ENCODE measurements at places on chromosomes 13 and 19.
A peak's percentile ranks its signal among the peaks of the same experiment; 100 is the strongest.

- H3K27ac ChIP-seq: peak overlapping the region; percentile 99
- peak overlapping the region; percentile 94 for H3K4me3 ChIP-seq
- peaks cover 19% of the 10 kb centered on the region for H3K4me1 ChIP-seq
Measured at GRCh38 chr13:38350114-38350617, 515 bp downstream of the UFM1 start.

DNA sequence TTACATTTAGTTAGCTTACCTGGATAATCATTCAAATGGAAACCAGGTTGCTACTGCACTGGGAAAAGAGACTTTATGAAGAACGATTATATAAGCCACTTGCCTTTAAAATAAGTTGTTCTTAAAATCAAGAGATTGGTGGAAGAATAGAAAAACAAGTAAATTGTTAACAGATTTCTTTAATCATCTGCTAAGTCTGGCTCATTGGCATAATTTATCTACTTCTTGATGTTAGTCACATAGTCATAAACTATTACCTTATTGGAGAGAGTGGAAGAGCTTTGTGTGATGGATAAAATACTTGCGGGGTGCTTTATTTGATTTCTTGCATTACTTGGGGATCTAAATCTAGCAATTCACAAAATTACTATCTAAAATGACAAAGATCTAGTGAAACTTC is 6.8 kb downstream of the LSM14A start:
- peaks cover 33% of the 10 kb centered on the region for H3K36me3 ChIP-seq
- no peaks in the 10 kb centered on the region for H3K27me3 ChIP-seq
- peaks cover 48% of the 10 kb centered on the region for H3K4me1 ChIP-seq
- peak overlapping the region; percentile 8 for H3K27ac ChIP-seq
- no peak for DNase-seq

DNA sequence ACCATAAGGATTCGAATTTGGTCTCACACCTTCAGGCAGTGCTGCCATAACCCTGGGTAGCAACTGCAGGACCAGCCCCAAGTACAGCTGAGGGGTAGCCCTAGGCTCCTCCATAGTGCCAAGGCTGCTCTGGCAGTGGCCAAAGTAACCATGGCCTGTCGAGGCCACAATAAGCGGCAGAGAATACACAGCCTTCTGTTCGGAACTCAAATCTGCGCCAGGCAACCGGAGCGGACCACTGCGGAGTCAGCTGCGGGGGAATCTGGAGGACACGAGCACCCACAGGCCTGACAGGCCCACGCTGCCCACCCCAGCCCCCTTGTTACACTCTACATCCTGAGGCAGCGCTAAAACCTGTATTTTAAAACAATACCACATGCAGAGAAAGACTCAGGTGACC is 48.7 kb downstream of the CCDC70 start:
- peaks cover 27% of the 10 kb centered on the region for H3K4me1 ChIP-seq
- DNase-seq: no peak
- no peaks in the 10 kb centered on the region for H3K27me3 ChIP-seq
- H3K27ac ChIP-seq: no peak overlapping the region
- H3K4me3 ChIP-seq: no peak overlapping the region

DNA sequence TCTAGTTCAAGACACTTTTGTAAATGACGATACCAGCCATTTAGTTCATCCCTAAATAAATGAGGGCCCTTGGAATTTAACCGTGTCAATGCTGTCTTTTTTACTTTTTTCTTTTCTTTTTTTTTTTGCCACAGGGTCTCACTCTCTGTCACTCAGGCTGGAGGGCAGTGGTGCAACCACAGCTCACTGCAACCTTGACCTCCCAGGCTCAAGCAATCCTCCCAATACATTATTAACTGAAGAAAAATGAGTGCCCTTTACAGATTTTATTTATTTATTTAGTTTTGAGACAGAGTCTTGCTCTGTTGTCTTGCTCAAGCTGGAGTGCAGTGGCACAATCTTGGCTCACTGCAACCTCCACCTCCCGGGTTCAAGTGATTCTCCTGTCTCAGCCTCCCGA is 2.9 kb upstream of the MED4 start:
- H3K4me3 ChIP-seq: no peak overlapping the region
- no peaks in the 10 kb centered on the region for H3K36me3 ChIP-seq
- no peak overlapping the region for H3K27ac ChIP-seq
- DNase-seq: no peak
- H3K27me3 ChIP-seq: peaks cover 3% of the 10 kb centered on the region

GRCh38 chr19:7623725-7624603 is 5.4 kb downstream of the XAB2 start:
- H3K4me3 ChIP-seq: no peak overlapping the region
- no peaks in the 10 kb centered on the region for H3K27me3 ChIP-seq
- H3K4me1 ChIP-seq: peaks cover 8% of the 10 kb centered on the region
- no peak overlapping the region for H3K27ac ChIP-seq
- H3K36me3 ChIP-seq: peaks cover 5% of the 10 kb centered on the region

DNA sequence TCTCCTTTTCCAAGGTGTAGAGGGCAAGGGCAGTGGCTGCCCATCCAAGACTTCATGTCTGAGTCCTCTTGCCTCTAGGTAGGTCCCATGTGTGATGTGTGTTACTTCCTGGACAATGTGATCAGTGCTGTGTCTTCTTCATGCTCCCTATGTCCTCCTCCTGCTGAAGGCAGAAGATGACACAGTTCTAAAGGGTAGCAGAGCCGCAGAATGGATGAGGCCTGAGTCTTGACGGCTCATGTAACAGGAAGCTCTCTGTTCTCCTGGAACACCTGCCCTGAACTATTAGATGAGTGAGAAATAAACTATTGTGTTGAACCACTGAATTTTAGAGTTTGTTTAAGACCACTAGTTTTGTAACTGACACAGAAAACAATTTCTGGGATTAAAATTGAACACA is 165.9 kb downstream of the NDFIP2 start:
- H3K27ac ChIP-seq: peak overlapping the region; percentile 68
- no peaks in the 10 kb centered on the region for H3K27me3 ChIP-seq
- peaks cover 16% of the 10 kb centered on the region for H3K4me1 ChIP-seq

DNA sequence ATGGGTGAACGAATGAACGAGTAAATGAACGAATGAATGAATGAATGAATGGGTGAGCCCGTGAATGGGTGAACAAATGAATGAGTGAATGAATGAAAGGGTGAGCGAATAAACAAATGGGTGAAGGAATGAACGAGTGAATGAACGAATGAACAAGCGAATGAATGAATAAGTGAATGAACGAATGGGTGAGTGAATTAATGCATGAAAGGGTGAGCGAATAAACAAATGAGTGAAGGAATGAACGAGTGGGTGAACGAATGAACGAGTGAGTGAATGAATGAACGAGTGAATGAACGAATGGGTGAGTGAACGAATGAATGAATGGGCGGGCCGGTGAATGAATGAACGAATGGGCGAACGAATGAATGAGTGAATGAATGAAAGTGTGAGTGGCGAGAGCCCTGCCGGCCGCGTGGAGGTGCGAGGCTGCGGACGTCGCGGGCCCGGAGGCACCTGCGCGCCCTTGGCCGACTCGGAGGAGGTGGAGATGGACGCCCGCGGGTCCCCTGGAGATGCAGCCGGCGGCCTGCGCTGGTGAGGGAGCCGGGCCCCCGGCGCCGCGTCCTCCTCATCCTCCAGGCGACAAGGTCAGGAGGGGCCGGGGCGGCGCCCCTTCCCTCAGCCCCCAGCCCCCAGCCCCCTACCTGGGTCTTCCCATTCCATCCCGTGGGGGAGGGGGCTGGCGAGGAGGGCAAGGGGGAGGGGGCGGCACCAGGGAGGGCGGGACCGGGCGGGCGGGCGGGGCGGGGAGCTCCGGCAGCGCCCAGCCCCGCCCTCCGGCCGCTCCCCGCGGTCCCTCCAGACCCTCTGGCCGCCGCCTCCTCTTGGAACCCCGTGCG is 15.4 kb downstream of the ANKRD24 start:
- H3K36me3 ChIP-seq: peaks cover 8% of the 10 kb centered on the region
- peaks cover 86% of the 10 kb centered on the region for H3K27me3 ChIP-seq
- no peak for DNase-seq
- H3K27ac ChIP-seq: no peak overlapping the region
- H3K4me3 ChIP-seq: peak overlapping the region; percentile 59
- H3K4me1 ChIP-seq: peaks cover 4% of the 10 kb centered on the region

DNA sequence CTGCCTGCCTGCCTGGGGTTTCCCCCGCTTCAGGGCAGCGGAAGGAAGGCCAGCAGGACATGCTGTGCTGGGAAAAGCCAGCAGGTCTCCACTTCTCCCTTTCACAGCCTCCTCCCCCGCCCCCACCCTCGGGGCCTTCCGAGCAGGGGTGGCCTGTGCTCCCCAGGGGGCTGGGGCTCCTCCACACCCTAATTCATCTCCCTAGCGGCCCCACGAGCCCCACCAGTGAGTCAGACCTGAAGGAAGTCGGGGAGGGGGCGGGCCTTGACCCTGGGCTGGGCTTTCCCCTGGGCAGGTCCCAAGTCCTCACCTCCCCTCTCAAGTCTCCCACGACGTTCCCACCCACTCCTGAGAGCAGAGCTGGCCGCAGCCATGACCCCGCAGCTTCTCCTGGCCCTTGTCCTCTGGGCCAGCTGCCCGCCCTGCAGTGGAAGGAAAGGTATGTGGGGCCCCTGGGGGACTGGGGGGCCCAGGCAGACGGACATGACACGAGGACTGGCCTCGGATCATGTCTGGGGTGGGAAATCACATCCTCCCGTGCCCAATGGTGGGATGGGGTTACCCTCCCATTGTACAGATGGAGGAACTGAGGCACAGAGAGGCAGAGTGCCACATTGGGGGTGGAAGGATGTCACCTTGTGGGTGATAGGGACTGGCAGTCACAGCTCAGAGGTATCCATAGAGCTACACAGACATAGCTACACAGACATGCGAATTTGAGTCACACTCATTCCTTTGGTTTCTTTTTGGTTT is at the start of gene EBI3:
Gene EBI3, plus strand, starts transcription at position 345 of the 753 bp plus-strand sequence. Its CDS starts 28 bp downstream, at position 373.
- no peak within 1 kb of the TSS for H3K4me3 ChIP-seq
- H3K4me1 ChIP-seq: no peaks in the 10 kb centered on the region
- DNase-seq: no peak
- no peaks in the 10 kb centered on the region for H3K36me3 ChIP-seq
- H3K27ac ChIP-seq: no peak within 1 kb of the TSS

GRCh38 chr13:28046981-28047380 is 53.4 kb downstream of the FLT3 start:
- no peaks in the 10 kb centered on the region for H3K36me3 ChIP-seq
- H3K27ac ChIP-seq: no peak overlapping the region
- peaks cover 40% of the 10 kb centered on the region for H3K27me3 ChIP-seq

DNA sequence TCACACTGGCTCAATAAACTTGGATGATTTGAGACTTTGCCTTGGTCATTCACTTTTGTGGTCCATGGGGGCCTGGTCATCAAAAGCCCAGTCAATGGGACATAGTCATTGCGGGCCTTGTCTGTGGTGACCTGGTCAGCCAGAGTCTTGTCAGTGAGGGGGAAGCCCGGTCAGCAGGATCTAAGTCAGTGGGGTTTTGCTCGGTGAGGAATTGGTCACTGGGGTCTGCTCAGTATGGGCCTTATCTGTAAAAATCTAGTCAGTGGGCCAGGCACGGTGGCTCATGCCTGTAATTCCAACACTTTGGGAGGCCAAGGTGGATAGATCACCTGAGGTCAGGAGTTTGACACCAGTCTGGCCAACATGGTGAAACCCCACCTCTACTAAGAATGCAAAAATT is 63.7 kb upstream of the TPM4 start:
- no peak overlapping the region for H3K27ac ChIP-seq
- H3K4me1 ChIP-seq: no peaks in the 10 kb centered on the region
- no peak overlapping the region for H3K4me3 ChIP-seq
- no peaks in the 10 kb centered on the region for H3K36me3 ChIP-seq
- H3K27me3 ChIP-seq: no peaks in the 10 kb centered on the region
- DNase-seq: no peak

GRCh38 chr13:37270226-37271001 is 164.9 kb upstream of the CSNK1A1L start:
- H3K27ac ChIP-seq: no peak overlapping the region
- DNase-seq: no peak
- H3K4me1 ChIP-seq: peaks cover 4% of the 10 kb centered on the region
- no peak overlapping the region for H3K4me3 ChIP-seq

DNA sequence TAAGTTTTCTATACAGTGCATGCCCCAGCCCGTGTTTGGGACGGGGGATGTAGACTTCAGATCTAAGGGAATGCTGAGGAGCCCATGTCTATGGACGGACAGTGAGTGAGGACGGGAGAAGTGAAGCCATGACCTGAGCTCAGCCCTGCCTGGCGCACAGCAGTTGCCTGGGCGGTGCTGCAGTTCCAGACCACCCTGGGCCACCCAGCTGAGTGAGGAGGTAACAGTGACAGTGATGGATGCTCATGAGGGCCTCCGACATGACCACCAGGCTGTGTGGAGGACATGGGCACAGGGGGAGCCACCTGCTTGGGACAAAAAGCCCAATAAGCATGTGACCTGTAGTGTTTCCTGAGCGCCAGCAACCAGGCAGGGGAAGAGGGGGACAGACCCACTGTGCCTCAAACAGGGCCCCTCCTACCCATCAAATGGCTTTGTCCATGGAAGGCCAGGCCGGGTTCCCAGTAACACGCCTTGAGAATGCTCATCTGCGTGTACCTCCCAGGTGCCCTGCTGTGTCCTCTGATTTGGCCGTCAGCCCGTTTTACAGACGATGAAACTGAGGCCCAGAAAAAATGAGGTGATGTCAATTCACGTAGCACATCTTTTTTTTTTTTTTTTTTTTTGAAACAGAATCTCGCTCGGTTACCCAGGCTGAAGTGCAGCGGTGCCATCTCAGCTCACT is 22.6 kb downstream of the NOSIP start:
- H3K4me1 ChIP-seq: no peaks in the 10 kb centered on the region
- no peak overlapping the region for H3K27ac ChIP-seq

DNA sequence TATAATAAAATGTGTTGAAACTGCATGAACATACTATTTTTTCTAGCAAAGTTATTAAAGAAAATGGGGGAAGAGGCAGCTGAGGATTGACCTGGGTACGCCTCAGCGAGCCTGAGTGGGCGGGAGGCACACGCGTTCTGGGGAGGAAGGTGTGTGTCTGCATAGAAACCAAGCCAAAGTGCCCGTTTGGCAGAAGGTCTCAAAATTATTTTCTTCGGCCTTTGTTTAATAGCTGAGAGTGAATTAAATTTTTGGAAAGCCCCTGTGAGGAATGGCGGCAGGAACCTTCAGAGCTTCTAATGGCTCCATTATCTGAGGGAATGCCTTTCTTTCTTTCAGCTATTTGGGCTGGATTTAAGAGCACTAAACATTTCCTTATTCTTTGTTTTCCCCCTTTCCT is 5.2 kb downstream of the ZIC2 start:
- peak overlapping the region; percentile 66 for H3K27ac ChIP-seq
- H3K4me3 ChIP-seq: peak overlapping the region; percentile 81
- H3K36me3 ChIP-seq: peaks cover 20% of the 10 kb centered on the region
- H3K4me1 ChIP-seq: peaks cover 5% of the 10 kb centered on the region
- peaks cover 88% of the 10 kb centered on the region for H3K27me3 ChIP-seq
- DNase-seq: no peak

DNA sequence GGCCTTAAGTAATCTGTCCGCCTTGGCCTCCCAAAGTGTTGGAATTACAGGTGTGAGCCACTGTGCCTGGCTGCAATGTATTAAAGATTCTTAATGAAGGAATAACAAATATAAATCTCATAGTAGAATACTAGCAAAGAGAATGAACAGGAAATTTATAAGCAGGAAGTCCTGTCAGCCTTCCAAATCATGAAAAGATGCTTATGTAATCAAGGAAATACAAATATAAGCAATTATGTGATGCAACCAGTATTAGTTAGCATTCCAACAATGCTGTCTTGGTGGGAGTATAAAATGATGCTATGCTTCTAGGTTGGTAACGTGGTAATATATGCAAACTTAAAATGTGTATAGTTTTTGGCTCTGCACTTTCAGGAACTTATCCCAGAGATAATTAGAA is 133.8 kb downstream of the PDS5B start:
- H3K4me1 ChIP-seq: no peaks in the 10 kb centered on the region
- peaks cover 31% of the 10 kb centered on the region for H3K36me3 ChIP-seq
- no peak overlapping the region for H3K27ac ChIP-seq
- H3K4me3 ChIP-seq: no peak overlapping the region
- no peak for DNase-seq
